GM04503 (cell line): ENCODE measurements at places on chromosomes 11 and 22.

DNA sequence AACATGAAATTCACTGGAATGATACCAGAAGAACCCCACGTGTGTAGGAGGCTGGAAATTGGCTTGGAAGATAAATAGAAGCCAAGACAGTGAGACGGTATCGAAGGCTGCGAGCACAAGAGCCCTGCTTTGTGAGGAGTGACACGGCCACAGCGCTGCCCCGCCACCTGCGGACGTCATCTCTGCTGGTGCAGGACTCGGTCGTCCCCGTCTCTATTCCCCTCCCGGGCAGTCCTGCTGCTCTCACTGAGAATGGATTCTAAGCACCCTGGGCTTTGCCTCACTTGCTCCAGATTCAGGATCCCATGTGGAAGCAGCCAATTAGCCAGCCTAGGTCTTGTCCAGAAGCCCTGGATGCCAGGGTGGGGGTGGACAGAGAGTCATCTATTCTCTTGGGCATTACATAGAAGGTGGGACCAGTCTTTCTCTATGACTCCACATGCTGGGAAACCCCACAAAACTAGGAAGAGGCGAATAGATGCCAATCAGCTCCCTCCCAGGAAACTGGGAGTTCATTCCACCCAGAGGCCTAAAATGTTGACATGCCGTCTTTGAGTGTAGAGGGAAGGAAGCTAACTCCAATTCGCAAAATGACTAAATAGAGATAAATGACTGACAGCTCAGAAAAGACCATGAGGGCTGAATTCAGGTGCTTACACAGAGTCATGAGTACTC lies 25.1 kb downstream of the APOL3 start:
- no peak for DNase-seq

- no peak for DNase-seq
These were observed 221.1 kb downstream of the LARGE1 start for GRCh38 chr22:33699176-33699575.

DNA sequence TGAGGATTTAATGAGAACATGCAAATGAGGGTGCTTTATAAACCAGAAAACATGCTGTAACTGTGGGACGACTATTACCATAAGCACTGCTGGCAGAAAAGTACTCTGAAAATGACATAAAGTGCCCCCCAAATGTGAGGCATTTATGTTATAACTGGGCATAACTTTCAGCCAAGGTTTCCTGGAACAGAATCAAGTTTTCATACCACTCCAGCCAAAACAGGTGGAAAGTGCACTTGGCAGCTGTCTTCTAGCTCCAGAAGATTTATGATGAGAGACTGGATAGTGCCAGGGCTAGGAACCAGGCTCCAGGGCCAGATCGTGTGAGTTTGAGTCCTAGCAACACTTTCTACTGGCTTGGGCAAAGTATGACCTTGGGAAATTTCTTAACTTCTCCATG lies 339.2 kb downstream of the TENM4 start:
- DNase-seq = no peak

DNA sequence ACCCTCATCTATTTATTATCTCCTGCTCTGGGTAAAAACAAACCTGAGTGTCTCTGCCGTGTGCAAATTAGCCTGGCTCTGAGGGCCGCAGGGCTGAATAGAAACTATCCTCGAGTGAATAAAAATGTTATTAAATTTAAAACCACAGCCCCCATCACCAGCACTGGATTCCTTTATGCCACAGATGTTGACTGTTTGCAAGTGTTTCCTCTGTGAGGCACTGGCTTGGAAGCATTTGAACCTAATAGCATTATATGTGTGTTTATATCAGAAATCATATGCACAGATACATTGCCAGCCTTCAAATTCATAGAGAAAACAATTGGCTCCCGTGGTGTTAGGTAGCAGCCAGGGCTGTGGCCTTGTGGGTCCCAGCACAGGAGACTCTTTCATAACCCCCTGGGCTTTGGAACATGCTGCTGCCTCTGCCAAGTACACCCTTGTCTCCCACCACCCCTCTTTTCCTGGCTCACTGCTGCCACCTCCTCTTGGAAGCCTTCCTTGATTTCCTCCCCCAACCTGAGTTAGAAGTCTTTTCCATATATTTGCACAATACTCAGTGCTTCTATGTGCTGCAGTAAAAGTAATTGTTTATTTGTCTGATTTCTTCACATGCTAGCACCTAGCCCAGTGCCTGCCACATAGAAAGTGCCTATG lies 294.4 kb downstream of the DDX10 start:
- DNase-seq = no peak

GRCh38 chr11:119377961-119378667 lies 3.4 kb downstream of the USP2 start:
- no peak for DNase-seq

DNA sequence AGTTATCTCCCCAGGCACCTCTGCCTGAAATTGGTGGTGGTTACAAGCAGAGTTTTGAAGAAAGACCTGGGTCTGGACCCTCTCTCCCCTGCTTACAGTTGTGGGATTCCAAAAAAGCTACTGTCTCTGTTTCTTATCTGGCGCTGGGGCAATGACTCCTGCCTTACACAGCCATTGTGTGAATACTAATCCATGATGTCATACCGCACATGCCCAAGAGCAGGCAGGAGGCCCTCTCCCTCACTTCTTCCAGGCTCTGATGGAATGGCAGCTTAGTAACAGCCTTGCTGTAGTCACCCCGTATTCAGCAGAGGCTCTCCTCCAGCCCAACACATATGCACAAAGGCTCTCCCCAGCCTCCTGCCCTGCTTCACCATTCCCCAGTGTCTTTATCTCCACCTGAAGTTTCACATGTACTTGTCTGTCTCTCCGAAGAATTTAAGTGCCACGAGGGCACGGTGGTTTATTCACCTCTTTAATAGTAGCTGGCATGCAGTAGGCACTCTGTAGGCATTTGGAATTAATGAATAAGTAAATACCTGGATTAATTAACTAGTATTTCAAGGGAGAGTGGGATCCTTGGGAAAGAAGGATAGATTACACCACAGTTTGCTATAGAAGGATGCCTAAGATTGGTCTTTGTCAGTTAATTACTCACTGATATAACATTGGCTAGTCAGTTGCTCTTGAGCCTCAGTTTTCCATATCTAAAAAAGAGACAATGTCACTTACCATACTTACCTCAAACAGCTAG lies 165.6 kb downstream of the ETS1 start:
- no peak for DNase-seq

DNA sequence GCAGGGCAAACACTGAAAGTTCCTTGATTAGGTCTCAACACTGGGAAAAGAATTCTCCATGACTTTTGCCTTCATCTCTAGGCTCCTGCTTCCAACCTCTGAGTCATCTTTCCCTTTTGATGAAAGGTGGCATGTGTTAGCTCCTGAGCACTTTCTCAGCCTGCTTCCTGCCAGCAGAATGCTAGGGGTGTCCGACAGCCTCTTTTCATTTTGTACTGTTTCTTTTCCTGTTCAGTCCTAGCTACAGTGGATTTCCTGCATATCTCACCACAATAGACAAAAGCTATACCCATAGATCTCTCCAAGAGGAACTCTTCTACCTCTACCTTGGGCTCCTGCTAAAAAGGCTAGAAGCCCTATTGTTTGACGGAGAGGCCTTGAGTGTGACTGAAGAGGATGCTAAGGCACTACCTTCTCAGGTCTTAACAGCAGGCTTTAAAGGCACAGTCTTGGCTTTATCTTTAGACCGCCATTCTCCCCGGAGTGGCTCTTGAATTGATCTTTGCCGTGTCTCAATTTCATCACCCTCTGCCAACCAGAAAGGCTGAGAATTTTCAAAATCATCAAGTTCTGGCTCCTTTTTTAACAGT lies 145.5 kb downstream of the RBFOX2 start:
- no peak for DNase-seq

- no peak for DNase-seq
These were observed 65.6 kb upstream of the PTPRJ start for GRCh38 chr11:47914743-47915142.

DNA sequence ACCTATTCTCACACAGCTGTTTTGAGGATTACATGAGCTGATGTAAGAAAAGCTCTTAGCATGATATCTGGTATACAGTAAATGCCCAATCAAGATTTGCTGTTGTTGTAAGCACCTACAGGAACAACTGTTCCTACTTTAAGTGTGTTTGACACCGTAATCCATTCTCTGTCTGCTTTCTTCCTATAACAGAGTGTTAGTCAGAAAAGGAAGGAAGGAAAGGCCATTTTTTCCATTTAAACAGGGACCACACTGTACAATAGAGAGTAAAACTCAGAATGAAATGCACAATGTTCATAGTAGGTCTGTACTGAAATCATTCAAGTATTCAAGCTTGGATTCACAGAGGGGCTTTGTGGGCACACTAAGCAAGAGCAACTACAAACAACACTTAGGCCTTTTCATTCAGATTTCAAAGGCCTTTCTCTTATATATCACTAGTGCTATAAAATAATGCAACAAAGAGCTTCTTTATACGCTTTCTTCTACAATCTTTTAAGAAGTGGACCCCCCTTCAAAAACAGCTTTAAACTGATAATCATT lies 21.5 kb downstream of the MTCH2 start:
- no peak for DNase-seq

- DNase-seq = no peak
These were observed 403 bp upstream of the SBF2 start for GRCh38 chr11:10294290-10294953.
